ENCODE measurements at places on chromosomes 4 and X. TPM values are rescaled to one million over a fixed set of nuclear protein-coding genes. Genes with fewer than 3 reads are reported as not detected.
A peak's percentile ranks its signal among the peaks of the same experiment; 100 is the strongest.

GRCh38 chrX:107677909-107678308 is 49.6 kb downstream of the PRPS1 start:
- DNase-seq = no peak

Gene UBE2K
- total RNA-seq = 52.2 TPM

DNA sequence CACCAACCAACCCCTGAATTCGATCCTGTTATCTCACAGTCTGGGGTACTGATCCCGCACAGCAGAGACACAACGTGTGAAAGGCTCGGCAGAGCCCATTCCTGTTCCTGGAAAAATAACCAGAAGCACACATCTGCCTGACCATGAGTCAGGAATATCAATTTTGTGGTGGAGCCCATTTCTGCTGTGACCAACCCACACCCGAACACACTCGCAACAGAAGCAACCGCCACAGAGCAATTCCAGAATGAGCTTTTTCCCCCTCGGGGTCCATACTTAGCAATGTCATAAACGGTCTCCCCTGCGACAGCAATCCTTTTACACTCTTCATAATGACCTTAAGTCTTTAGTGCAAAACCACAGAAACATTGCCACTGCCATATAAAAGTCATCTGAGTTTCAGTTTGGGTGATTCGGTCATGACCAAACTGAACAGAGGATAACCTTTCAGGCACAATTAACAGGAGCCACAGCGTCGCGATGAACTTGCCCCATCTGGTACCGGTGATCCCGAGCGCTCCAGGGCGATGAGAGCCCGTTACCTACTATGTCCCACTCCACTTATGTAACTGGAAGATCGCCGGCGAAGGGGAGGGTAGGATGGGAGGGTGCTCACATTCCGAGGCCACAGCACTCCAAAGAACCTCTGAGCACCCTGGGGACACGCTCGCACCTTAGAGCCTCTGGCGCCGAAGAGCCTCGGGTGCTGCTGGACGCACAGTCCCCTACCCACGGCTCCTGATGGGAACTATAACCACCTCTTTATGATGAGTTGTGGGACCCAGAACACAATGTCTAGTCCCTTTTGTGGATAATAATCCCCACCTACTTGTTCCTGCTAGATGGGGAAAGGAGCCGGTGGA is 1.1 kb downstream of the MECP2 start:
- DNase-seq = peak; percentile 46

GRCh38 chrX:50719614-50720013 is 94.4 kb downstream of the SHROOM4 start:
- DNase-seq = no peak

GRCh38 chr4:28702571-28702970 is 1841.9 kb downstream of the STIM2 start:
- no peak for DNase-seq

GRCh38 chr4:173169428-173170181 is 994 bp downstream of the GALNT7 start:
- peak; percentile 78 for DNase-seq

Gene LDB2
- 17.0 TPM for total RNA-seq

Gene SERTM2
- 0.72 TPM for total RNA-seq

Gene PABPC1L2A
- total RNA-seq = not detected

- no peak for DNase-seq
These were observed 166.4 kb downstream of the DCLK2 start for GRCh38 chr4:150244600-150244999.

Gene TACR3
- total RNA-seq = not detected

DNA sequence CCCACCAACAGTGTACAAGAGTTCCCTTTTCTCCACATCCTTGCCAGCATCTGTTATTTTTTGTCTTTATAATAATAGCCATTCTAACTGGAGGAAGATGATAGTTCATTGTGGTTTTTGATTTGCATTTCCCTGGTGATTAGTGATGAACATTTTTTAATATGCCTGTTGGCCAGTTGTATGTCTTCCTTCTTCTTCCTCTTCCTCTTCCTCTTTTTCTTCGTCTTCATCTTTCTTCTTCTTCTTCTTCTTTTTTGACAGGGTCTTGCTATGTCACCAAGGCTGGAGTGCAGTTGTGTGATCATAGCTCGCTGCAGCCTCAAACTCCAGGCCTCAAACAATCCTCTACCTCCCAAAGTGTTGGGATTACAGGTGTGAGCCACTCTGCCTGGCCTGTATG is 87.4 kb downstream of the CCDC160 start:
- DNase-seq = no peak

GRCh38 chrX:154117566-154117965 is 20.0 kb upstream of the MECP2 start:
- no peak for DNase-seq

Gene TCEAL3
- total RNA-seq = 72.7 TPM

DNA sequence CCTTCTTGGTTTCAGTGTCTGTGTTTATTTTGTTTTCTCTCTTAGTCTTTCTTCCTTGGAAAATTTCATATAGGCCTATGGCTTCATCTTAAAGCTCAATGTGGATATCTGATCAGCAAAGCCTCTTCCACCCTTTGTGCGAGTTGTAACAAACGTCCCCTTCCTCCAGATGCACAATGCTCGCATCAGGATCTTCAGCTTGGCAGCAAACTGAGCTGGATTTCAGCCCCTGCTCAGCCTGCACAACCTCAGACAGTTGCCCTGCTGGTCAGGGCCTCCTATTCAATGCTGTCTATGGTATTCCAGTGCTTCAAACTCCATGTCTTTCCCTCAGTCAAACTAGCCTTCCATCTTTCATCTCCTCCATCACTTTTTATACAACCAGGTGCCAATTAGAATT is 309.4 kb downstream of the ARHGAP24 start:
- no peak for DNase-seq

DNA sequence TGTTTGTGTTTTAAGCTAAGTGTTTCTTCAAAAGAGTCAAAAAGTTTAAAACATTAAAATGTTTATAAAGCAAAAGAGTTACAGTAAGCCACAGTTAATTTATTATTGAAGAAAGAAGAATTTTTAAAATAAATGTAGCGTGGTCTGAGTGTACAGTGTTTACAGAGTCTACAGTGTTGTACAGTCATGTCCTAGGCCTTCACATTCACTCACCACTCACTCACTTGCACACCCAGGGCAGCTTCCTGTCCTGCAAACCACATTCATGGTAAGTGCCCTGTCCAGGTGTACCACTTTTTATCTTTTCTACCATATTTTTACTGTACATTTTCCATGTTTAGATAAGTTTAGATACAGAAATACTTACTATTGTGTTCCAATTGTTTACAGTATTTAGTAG is 239.7 kb upstream of the AGA start:
- no peak for DNase-seq

Gene KCND1
- 0.83 TPM for total RNA-seq

Gene MAGEA9B
- total RNA-seq = not detected

Gene SPANXD
- not detected for total RNA-seq

- no peak for DNase-seq
These were observed 24.3 kb downstream of the GAK start for GRCh38 chr4:907691-908425.

DNA sequence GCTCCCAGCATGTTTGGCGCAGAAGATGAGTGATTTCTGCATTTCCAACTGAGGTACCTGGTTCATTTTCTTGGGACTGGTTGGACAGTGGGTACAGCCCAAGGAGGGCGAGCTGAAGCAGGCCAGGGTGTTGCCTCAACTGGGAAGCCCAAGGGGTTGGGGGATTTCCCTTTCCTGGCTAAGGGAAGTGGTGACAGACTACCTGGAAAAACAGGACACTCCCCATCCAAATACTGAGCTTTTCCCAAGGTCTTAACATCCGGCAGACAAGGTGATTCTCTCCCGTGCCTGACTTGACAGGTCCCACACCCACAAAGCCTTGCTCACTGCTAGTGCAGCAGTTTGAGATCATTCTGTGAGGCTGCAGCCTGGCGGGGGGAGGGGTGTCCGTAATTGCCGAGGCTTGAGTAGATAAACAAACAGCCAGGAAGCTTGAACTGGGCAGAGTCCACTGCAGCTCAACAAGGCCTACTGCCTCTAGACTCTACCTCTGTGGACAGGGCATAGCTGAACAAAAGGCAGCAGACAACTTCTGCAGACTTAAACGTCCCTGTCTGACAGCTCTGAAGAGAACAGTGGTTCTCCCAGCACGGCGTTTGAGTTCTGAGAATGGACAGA is 307.7 kb upstream of the ARSJ start:
- DNase-seq = no peak

GRCh38 chr4:8739317-8739716 is 132.3 kb downstream of the HMX1 start:
- DNase-seq = no peak

- peak; percentile 66 for DNase-seq
These were observed 886 bp upstream of the WWC2 start for GRCh38 chr4:183098019-183098722.

GRCh38 chrX:107014936-107015335 is 14.9 kb upstream of the MORC4 start:
- DNase-seq = no peak

GRCh38 chrX:10576777-10577447 is 43.5 kb downstream of the MID1 start:
- no peak for DNase-seq

Gene ATOH1
- total RNA-seq = not detected

Gene HS6ST2
- total RNA-seq = 11.4 TPM

DNA sequence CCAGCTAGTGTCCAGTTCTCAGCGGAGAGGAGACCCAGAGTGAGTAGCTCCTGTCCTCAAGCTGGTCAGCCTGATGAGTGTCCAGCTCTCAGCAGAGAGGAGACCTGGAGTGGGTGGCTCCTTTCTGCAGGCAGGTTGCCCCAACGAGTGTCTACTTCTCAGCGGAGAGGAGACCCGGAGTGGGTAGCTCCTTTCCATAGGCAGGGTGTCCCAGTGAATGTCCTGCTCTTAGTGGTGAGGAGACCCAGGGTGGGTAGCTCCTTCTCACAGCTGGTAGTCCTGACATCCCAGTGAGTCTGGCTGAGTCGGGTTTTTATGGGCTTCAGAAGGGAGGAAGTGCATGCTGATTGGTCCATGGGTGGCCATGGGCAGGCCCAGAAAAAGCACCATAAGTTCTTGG is 55.7 kb upstream of the NUDT6 start:
- no peak for DNase-seq

DNA sequence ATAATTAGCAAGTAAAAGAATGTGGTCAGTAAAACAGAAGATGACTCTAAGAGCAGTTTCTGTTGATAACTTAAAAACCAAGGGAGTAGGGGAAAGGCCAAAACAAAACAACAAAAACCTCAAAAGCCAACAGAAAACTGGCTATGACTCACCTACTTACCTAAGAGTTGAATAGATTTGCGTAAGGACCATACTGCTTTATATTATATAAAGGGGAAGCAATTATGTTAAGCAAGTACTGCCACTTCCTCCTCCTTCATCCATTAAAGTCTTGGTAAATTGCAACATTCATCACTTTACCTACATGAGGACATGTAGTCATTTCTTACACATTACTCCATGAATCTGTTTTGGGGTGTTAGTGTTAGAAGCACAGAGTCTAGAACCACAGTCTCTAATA is 85.9 kb upstream of the FAM47A start:
- DNase-seq = no peak

Gene CCKAR
- 0.24 TPM for total RNA-seq

- DNase-seq = no peak
These were observed 52.8 kb downstream of the ADGRG4 start for GRCh38 chrX:136353526-136354093.

DNA sequence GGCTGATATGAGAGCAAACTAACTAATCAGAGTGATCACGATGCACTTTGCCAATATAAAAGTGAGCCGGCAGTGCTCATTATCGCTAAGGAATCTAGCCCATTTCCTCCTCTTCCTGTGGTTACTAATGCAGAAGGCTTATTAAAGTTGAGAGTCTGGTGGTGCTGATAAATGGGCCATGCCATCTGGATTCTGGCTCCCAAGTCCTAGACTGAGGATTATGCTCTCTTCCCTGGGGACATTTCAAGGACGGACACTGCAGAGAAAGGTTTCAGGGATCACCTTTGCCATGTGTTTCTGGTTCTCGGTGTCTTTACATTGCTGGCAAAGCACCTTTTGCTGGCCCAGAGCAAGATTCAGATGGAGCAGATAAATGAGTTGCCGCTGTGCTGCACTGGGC is 85.3 kb downstream of the RTL5 start:
- no peak for DNase-seq

Gene MAGEA10
- not detected for total RNA-seq

GRCh38 chrX:10618961-10619360 is 1.4 kb downstream of the MID1 start:
- no peak for DNase-seq

DNA sequence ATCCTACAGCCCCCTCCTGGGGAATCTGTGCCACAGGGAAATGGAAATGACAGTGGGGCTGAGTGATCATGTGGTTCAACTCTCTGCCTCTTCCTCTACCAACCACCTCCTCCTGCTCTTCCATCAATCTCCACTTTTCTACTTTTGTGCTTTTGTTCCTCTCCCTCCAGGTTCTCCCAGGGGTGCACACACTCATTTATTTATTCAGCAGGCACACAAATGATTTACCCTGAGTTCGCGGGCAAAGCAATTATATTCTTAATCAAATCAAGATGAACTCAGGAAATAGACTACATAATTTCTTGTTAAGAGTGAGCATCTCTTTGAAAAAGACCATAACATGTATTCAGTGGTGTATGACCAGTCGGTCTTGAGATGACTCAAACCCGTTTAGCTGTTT is 69.2 kb downstream of the VCX3A start:
- no peak for DNase-seq

Gene UPF3B
- 4.9 TPM for total RNA-seq

DNA sequence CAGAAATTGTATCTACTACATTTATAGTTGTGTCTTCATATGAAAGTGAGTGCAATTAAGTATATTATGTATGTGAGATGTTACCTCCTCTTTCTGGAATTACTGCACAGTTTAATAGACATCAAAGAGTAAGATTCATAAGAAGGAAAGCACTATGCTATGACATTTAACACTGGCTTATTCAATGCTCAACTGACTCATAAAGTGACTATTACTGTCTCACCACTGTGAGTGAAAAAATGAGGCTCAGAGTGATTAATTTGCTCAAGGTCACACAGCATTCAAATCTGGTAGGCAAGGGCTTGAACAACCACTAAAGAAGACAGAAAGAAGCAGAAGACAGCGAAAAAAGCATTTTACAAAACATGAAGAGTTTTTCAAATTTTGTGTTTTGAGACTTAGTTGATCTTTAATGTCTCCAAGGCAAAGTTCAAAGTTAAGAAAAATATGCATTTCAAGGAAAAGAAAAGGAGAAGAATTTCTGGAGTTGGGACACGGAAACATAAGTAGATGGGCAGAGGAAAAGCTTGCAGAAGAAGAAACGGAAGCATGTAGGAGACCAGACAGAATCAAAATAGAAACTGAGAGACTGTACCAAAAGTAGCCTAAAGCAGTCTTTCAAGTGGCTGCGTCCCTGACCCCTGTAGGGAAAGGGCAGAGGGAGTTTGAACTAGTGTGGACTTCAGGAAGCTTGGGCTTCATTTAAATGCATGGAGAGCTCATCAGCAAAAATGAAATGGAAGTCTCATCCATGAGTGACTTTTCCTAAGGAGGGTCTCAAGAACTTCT is 66.3 kb downstream of the KCNIP4 start:
- no peak for DNase-seq

DNA sequence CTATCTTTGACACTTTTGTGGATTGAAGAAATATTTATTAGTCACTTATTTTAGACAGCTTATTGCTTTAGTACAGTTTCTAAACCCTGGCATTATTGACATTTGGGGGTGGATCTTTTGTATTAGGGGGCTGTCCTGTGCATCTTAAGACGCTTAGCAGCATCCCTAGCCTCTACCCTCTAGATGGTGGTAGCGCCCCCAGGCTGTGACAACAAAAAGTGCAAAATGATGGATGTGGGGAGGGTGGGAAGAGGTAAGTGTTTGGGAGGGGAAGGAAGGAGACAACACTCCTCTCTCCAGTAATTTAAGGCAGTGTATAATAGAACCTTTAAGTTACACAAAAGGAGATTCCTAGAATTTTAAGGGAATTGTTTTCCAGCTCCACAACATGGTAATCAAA is 1210.6 kb downstream of the C4orf33 start:
- DNase-seq = no peak

Gene SRPX
- 56.6 TPM for total RNA-seq

Gene CLIC2
- 21.5 TPM for total RNA-seq
